ENCODE measurements at places on chromosomes 1 and 21.
A peak's percentile ranks its signal among the peaks of the same experiment; 100 is the strongest.

- DNase-seq: no peak
Measured at GRCh38 chr1:64470665-64471217, 812 bp downstream of the CACHD1 start.

DNA sequence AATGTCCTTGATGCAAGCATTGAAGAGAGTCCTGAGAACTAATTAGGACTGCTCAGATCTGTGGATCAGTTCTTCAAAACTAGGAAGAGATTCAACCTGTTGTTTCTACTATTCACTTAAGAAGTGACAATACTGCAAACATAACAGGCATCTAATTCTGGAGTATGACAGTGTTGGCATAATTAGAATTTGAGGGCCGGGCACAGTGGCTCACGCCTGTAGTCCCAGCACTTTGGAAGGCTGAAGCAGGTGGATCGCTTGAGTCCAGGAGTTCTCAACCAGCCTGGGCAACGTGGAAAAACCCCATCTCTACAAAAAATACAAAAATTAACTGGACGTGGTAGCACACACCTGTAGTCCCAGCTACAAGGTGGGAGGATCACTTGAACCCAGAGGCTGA is 8.0 kb upstream of the FOXJ3 start:
- DNase-seq: no peak

DNA sequence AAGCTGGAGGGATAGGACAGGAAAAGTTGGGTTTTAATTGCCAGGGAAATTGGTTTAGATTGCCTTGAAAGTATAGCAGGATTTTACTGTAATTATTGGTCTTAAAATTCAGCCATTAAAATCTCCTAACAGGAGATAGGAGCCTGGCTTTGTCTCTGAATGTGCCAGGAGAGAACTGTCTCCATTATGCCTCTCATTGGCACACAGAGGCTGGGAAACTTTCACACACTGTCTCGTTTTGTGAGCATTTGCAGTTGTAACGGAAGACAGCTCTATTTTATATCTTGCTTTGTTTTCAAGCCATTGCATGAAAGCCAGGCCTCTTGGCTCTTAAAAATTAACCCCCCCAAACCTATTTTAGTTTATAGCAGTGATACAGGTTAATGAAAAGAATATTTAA is 12.5 kb downstream of the DNAJC6 start:
- no peak for DNase-seq

- no peak for DNase-seq
Measured at GRCh38 chr1:10068605-10069294, 36.0 kb downstream of the UBE4B start.

DNA sequence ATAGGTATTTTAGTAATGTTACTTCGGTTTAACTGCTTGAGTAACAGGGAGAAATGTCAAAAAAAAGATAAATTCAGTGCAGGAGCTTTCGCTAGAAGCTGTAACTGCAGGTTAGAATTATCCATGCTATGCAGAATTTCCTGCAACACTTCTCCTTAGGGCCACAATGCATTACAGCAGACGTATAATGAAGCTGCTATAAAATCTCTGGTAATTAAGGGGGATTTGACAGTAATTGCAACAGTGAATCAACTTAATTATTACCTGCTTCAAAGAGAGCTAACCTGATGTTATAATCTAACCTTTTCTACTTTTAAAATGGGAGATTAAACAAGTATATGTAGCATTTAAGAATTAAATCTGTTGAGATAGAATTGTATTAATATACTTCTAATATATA is 92.6 kb downstream of the ATG4C start:
- DNase-seq: no peak

GRCh38 chr1:170310014-170310405 is 164.3 kb downstream of the NTMT2 start:
- DNase-seq: no peak

DNA sequence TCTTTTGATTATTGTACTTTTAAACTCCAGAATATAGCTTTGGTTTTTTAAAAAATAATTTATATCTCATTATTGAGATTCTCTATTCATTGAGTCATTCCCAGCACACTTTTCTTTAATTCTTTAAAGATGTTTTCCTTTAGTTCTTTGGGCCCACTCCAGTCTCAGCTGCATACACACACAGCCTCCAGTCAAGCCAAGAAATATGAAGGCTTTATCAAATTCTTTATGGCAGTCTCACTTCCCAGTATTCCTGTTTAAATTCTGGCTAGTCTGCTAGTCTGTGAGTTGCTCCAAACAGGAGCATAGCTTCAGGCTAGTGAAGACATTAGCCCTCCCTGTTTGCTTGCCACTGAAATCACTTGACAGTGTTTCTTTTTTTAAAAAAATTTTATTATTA is 61.2 kb downstream of the CRP start:
- no peak for DNase-seq

GRCh38 chr1:104987210-104987609 is 1237.5 kb downstream of the AMY1C start:
- no peak for DNase-seq

DNA sequence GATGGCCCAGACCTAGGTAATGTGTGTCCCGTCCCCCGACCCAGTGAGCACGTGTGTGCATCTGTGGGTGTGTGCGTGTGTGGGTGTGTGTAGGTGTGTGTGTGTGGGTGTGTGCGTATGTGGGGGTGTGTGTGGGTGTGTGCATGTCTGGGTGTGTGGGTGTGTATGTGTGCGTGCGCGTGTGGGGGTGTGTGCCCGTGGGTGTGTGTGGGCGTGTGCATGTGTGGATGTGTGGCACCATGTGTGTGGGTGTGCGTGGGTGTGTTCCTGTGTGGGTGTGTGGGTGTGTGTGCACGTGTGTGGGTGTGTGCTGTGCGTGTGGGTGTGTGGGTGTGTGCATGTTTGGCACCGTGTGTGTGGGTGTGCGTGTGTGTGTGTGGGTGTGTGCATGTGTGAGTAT is 309.5 kb downstream of the KIF26B start:
- peak; percentile 8 for DNase-seq

DNA sequence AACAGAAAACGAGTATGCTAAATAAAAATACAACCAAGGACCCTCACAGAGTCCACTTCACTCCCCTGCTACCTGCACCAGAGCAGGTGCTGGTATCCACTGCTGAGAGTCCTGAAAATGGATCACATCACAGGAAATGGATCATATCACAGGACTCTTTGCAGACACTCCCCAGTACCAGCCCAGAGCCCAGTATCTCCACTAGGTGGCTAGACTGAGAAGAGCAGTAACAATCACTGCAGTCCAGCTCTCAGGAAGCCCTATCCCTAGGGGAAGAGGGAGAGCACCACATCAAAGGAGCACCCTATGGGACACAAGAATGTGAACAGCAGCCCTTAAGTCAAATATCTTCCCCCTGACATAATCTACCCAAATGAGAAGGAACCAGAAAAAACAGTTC is 28.0 kb downstream of the AGBL4 start:
- DNase-seq: no peak

DNA sequence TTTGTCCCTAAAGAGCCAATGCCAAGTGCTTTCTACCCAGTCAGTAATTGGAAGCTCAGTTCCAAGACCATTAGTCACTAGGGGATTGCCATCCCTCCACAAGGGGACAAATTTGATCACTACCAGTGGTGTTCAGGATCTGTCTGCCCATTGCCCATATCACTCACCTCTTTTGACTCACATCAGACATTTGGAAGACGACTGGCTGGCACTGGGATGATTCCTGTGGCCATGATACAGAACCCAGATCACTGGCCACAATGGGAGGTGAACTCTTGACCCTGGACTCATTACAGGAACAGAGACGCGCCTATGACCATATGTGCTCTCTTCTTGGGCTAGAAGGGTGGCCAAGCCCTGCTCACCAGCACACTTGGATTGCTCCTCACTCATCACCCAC is 71.0 kb downstream of the COLGALT2 start:
- no peak for DNase-seq

- DNase-seq: no peak
Measured at GRCh38 chr21:46600305-46600704, 4.6 kb downstream of the S100B start.

- DNase-seq: no peak
Measured at GRCh38 chr1:108847494-108847893, 9.4 kb downstream of the AKNAD1 start.

DNA sequence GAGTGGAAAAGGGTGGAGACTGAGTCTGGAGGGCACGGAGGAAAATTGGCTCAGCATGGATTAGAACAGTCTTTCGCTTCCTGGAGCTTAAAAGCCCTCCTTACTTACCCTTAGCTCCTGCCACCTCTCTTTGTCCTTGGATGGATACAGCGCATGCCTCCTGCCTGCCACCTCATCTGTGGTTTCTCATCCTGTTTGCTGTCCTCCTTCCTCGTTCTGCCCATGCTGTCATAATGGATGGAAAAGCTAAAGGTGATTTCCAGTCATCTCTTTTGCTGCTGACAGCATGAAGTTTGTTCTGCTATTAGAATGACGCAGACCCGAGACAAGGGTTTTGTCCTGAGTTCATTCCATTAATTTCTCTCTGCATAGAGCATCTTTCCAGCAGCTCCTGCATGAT is 425.9 kb downstream of the KIF26B start:
- DNase-seq: no peak

DNA sequence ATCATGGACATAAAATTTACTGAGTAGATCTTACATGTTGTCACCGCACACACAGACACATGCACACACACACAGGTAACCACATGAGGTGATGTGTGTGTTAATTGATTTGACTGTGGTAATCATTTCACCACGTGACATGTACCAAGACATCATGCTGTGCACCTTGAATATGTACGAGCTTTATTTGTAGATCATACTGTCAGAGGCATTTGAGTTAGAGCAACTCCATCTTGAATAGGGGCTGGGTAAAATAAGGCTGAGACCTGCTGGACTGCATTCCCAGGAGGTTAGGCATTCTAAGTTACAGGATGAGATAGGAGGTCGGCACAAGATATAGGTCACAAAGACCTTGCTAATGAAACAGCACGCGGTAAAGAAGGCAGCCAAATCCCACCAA is 31.7 kb upstream of the TRIM17 start:
- no peak for DNase-seq

Data from activated CD4-positive, alpha-beta T cell treated with anti-CD3 and anti-CD28 coated beads for 36 hours (primary cell).